ENCODE measurements at places on chromosomes 1 and 21.

DNA sequence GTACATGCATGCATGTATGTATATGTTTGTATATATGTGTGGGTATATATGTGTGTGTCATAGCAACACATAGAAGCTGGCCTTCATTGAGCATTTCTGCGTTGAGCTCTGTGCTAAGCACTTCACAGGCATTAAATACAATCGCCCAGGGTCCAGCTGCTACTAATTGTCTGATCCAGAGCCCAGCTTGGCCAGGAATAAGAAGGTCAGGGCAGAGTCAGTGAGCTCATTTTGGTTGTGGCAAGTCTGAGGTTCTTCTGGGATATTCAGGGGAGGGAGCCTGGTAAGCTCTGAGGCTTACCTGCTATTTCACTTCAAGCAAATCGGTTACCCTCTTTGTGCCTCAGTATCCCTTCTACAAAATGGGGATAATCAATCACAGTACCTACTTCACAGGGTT, 59.6 kb downstream of the FOXO6 start:
- no peak for DNase-seq

GRCh38 chr1:198669023-198669698, 30.3 kb downstream of the PTPRC start:
- peak; percentile 91 for DNase-seq

- peak; percentile 93 for DNase-seq
Measured at GRCh38 chr1:212234431-212235395, 50.5 kb upstream of the PPP2R5A start.

DNA sequence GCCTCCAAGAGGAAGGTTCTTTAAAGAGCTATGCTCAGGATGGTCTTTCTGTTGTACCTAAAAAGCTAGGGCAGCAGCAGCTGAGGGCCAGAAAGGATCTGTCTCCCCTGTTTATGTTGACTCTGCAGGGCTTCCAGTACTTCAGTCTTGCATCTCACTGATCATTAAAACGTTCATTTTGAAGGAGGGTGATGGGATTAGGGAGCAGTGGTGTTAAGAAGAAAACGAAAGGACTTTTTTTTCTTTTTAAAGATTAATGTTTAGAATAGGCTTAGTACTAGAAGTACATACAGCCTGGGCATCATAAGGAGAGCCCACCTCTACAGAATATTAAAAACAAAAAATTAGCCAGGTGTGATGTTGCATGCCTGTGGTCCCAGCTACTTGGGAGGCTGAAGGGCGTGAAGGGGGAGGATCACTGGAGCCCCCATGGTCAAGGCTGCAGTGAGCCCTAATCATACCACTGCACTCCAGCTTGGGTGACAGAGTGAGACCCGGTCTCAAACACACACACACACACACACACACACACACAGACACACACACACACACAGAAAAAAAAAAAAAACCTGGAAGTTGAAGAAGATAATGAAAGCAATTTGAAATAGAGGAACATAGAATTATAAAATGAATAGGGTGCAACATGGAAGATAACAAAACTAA, 2.9 kb downstream of the CR1L start:
- no peak for DNase-seq

DNA sequence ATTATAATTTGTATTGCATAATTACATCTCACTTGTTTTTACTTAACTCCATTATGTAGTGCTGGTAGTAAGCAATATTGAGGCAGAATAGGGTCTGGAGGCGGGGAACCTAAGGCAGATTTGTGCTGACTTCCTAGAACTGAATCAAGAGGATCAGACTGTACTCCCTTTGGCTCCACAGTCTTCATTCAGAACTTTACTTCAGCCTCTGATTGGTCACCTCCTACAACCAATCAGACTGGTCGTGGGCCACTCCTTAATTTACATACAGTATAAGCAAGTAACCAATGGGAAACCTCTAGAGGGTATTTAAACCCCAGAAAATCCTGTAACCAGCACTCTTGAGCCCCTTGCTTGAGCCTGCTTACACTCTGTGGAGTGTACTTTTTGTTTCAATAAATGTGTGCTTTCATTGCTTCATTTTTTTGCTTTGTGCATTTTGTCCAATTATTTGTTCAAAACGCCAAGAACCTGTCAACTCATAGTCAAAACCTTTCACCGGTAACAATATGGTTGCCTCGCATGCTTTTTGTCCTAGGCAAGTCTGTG, 31.6 kb downstream of the ZBTB8OS start:
- peak; percentile 42 for DNase-seq

- no peak for DNase-seq
Measured at GRCh38 chr21:42653231-42654061, at the start of gene PDE9A. Gene PDE9A (plus strand): TSS chr21:42653621. CDS start chr21:42653815, 194 bp downstream.

Data from RKO (cell line).